CD4-positive, alpha-beta T cell (primary cell): ENCODE measurements at places on chromosomes 11 and 22.

DNA sequence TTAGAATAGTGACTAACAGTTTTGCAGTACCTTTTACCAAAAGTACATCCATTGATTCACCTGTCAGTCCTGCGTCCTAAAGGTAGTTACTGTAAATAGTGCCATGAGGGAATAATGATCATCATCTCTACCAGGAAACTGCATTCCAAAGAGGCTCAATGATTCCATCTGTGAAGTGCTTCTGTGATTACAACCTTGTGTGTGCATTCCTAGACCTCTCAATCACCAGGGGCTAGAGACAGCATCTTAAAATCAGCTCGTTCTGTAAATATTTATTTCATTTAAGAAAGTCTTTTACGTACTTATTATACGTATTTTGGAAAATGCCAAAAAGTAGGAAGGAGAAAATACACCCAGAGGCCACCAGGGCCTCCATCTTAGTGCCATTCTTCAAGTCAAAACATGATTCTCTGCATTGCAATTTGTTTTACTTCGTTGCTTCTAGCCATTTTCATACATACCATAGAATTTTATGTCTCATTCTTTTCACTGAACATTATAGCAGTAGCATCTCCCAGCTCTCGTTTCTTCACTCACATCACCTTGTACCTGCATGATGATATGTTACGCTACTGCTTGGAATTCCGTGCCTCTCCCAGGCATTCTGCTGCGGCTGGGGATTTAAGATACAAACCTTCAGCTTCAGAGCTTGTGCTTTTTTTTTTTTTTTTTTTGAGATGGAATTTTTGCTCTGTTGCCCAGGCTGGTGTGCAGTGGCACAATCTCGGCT lies 117.0 kb downstream of the SEZ6L start:
- no peak for DNase-seq

GRCh38 chr22:22377335-22377734 lies 131.2 kb downstream of the ZNF280B start:
- no peak for DNase-seq

GRCh38 chr11:19093976-19094375 lies 23.0 kb upstream of the ZDHHC13 start:
- DNase-seq = no peak

- DNase-seq = no peak
Measured at GRCh38 chr22:47279746-47280145, 517.3 kb downstream of the TBC1D22A start.

DNA sequence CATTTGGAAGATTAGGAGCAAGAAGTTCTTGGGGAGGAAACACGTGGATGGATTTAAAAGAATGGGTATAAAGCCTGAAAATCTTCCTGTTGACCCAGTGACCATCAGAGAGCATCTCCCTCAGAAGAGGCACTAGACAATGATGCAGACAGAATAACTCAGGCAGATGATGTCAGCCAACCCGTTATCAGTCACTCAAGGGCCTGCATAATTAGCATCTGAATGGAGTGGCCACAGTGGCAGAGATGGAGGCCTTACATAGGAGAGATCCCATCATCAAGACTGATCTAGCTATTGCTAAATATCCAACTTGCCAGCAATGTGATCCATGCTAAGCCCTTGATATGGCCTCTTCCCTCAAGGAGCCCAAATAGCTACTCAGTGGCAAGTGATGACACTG lies 70.7 kb upstream of the CD82 start:
- DNase-seq = no peak
